ENCODE measurements at places on chromosomes 7 and 10.

GRCh38 chr7:99677648-99678045 is 2.1 kb downstream of the CYP3A5 start:
- no peak for DNase-seq

DNA sequence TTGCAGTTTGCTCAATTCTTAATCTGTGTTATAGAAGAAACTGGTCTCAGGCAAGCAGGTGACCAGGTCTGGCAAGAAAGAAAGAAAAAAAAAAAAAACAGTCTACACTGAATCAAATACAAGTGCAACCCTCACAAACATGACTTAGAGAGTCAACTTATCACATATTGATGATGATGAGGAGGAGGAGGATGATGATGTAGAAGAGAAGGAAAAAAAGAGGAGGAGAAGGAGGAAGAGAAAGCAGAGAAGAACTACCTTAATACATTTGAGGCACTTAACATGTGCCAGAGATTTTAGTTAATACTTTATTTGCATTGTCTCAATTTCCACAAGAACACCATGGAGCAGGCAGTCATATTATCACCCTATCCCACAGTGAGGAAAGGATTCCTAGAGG is 91.5 kb downstream of the GLI3 start:
- no peak for DNase-seq

GRCh38 chr10:114566064-114566463 is 92.0 kb downstream of the ABLIM1 start:
- DNase-seq = no peak

- no peak for DNase-seq
Measured at GRCh38 chr10:23376229-23376655, 31.6 kb upstream of the C10orf67 start.

DNA sequence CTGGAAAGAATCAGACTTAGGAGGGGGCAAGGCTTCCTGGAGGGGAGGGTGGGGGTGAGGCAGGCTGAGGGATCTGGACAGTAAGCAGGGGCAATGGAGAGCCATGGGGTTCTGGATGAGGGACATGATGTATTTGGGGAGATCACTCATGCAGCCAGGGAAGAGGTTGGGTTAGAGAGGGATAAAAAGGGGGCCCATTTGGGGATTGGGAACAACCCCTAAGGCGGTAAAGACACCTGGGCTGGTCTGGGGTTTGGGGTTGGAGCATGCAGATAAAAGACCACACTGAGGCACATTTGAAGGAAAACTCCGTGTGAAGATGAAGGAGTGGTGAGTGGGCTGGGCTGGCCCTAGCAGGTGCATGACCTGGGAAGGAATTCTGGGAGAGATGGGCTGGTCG is 30.8 kb downstream of the HIF1AN start:
- no peak for DNase-seq

DNA sequence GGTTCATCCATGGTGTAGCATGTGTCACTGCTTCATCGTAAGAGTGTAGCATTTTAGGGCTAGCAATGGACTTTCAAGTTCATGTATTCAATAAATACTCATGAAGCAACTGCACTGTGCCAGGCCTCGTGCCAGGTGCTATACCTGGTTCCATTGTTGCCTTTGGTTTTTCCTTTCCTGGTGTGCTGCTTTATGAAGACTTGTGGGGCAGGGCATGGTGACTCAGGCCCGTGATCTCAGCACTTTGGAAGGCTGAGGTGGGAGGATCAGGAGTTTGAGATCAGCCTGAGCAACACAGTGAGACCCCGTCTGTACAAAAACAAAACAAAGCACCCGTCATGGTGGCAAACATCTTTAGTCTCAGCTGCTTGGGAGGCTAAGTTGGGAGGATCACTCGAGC is 2.2 kb upstream of the CPA4 start:
- no peak for DNase-seq

DNA sequence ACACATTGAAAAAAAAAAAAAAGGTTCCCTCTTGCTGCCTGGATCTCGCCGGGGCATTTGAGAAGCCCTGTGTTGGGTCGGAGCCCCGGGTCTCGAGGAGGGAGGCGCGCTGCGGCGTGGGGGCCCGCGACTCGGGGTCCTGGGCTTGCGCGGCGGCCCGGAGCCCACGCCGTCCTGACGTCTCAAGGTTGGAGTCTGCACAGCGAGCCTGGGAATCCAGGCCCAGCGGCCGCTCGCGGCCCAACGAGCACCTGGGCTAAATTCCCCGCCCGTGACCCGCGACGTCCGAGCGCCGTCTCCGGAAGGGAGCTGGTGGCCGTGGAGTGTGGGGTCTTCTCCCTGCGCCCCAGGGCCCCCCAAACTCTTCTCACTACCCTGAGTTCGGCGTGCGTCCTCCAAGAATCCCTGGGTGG is 1.4 kb upstream of the CTBP2 start:
- no peak for DNase-seq

Data from stimulated activated CD4-positive, alpha-beta T cell treated with anti-CD3 and anti-CD28 coated beads, Interleukin-1b, Interleukin-23, amount 100 ng/mL, for 1 hour (primary cell).